Amniotic stem cell (primary cell): ENCODE measurements at places on chromosomes 1 and 21.

- no peak for DNase-seq
These were observed 1.4 kb downstream of the PRSS38 start for GRCh38 chr1:227816750-227817446.

DNA sequence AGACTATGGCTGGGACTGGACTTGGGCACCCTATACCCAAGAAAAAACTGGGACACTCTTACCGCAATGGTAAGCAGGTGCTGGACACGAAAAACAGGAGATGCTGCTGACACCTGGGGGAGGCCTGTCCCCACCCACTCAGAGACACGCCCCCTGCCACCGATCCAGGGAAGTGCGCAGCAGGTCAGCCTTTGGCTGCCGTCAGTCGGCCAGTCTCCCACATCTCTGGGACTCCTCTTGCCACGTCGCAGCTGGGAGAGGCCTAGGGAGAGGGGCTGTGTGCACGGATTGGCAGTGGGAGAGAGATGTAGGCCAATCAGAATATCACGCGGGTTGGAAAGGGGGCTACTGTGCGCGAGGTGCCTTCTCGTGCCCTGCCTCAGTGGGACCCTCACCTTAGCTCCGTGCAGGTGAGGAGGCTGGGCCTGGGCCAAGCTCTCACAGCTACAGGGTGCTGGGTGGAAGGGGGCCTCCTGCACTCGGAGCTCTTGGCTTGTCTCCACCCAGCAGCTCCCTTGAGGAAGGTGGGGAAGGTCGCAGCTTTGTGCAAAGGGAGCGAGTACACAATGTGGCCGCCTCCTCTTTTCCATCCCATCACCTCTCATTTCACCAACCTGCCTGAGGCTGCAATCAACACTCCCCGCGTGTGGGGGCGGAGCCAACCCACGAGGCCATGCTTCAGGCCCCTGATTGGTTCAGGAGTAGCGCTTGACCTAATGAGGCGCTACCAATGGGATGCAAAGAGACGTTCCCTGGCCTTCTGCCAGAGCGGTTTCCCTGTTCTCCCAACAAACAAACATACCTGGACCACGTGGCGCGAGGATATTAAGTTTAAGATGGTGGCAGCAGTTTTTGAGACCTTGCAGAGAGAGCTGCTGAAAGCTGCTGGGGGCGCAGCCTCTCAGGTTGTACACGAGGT, 25.7 kb upstream of the LDLRAP1 start:
- no peak for DNase-seq

DNA sequence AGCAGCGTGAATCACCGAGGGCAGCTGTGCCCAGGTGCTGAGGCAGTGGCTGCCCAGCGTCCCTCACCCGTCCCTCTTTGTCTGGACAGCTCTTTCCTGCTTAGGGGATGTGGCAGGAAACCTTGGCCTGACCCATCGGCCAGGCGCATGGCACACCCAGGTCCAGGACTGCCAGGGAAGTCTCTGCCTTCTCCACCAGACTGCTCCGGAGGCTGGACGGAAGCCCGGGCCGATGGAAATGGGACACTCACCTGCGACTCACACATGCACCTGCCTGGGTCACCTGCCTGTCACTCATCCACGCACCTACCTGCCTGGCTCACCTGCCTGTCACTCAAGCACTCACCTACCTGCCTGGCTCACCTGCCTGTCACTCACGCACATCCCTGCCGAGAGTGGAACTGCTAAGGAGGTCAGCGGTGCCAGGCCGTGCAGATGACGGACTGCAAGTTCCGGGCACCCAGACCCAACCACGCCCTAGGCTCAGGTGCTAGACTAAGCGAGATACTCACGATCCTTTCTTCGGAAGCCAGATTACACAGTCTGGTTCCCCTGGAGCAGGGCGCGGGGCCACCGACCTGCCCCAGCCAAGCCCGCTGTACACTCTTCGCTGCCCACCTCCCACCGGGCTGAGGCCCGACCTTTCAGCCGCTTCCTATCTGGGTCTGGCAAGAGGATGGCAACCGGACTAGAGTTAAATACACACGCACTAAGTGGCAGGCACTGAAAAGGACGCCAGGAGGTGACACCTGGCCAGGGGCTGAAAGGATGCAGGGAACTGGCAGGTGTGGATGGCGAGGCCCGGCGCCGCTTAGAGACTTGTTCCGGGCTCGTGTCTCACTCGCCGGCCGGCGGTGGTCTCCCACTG, 1.1 kb downstream of the UBE2J2 start:
- DNase-seq, result no peak

GRCh38 chr21:45309069-45309986, 21.6 kb upstream of the POFUT2 start:
- DNase-seq, result no peak

GRCh38 chr1:206930210-206930798, 8.6 kb upstream of the FCMR start:
- DNase-seq, result no peak

GRCh38 chr1:235112297-235113182, 16.1 kb downstream of the TOMM20 start:
- DNase-seq, result no peak

DNA sequence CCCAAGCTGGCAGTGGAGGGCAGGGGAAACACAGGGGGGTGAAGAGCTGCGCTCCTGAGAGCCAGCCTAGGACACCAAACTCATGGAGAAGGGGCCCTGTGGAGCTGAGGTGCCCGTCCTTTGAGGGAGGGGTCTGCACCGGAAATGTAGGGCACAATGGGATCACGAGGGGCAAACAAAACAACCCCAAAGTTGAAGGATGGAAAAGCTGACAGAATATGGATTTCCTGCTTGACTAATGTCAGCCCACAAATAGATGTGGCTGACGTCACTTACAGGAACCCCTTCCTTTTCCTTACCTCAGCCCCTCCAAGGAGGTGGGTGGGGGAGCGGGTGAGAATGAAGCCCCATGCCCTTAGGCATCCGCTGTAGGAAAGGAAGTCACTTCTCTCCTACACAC, 110.9 kb downstream of the KCNN3 start:
- DNase-seq, result no peak

- no peak for DNase-seq
These were observed 147.3 kb upstream of the CD34 start for GRCh38 chr1:208058267-208058666.

GRCh38 chr1:89660224-89661061, 27.5 kb downstream of the LRRC8C start:
- DNase-seq, result no peak

- DNase-seq, result no peak
These were observed 325.1 kb downstream of the HHAT start for GRCh38 chr1:210653771-210654170.

GRCh38 chr1:85607921-85608265, 27.3 kb downstream of the CCN1 start:
- no peak for DNase-seq

DNA sequence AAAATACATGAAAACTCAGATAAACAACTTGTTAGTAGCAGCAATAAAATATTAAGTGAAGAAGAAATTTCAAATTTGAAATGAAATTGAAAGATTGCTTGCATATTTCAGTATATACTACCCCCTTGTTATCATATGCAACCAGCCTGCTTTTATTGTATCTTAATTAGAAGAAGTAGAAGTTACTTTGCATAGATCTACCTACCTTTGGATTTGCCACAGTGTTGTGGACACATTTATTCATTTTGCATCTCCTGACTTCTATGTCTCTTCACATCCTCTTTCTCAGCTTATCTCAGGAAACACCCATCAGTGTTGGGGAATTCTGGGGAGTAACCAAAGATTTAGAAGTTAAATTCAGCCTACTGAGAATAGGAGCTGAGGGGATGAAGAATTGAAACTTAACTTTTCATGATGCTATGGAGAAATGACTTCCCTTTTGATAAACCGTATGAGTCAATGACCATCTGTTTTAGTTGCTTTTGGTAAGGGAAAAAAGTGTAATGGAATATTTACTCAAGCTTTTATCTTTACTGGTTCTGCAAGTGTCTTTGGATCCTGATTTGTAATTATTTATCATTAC, 96.9 kb downstream of the RGL1 start:
- no peak for DNase-seq

GRCh38 chr1:62727656-62728407, 39.6 kb upstream of the DOCK7 start:
- no peak for DNase-seq

DNA sequence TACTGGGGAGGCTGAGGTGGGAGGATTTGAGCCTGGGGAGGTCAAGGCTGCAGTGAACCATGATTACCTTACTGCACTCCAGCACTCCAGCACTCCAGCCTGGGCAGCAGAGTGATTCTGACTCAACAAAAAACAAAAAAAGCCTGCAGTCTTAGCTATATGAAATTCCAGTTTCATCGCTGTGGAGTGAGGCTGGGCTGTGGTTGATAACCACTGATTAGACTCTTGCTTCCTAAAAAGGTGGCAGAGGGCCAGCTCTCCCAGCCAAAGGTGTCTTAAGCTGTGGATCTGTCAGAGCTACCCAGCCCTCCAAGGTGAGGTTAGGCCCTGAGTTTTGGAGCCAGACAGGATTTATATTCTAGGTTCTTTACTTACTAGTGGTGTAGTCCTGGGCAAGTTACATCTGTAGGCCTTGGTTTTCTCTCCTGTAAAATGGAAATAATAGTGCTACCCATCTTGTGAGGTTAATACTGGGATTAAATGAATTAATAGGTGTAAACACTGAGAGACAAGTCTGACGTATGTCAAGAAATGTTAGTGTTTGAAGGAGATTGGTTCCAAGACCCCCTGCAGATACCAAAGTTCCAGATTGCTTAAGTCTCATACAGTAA, 35.9 kb downstream of the TMCC2 start:
- DNase-seq, result no peak

DNA sequence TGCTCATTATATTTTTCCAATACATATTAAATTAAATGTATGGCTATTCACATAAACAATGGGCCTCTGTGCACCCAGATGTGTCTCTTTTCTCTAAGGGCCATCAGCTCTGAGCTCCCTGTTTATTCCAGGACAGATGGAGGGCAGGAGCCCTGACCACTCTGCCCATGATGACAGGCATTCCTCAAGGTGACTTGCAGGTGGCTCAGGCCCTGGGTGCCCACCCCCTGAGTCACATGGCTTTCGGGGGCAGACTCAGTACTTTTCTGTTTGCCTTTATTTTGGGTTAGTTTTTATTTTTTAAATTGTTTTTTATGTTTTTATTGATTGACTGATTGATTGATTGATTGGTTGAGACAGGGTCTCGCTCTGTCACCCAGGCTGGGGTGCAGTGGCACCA, 6.4 kb upstream of the LRP8 start:
- DNase-seq, result no peak

GRCh38 chr1:87230501-87230900, 98.2 kb upstream of the LMO4 start:
- no peak for DNase-seq

GRCh38 chr1:198185759-198186158, 29.0 kb downstream of the NEK7 start:
- no peak for DNase-seq

DNA sequence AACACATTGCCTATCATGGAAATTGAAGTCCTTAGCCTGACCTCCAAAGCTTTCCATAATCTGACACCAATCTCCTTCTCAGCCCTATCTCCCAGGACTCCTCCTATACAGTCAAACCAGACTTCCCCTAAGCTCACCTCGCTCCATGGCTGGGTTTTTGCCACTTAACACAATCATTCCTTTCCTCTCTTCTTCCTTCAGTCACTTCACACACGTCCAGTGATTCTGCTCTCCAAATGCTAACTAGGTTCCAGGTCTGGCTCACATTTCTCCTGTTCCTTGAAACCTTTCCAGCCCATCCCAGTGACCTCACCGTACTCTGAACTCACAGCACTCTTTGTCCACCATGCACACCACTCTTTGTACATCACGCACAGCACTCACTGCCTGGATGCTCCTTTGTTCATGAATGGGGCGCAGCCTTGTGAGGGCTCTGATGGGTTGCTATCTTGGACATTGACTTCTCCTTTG, 98.4 kb downstream of the GLUL start:
- no peak for DNase-seq

DNA sequence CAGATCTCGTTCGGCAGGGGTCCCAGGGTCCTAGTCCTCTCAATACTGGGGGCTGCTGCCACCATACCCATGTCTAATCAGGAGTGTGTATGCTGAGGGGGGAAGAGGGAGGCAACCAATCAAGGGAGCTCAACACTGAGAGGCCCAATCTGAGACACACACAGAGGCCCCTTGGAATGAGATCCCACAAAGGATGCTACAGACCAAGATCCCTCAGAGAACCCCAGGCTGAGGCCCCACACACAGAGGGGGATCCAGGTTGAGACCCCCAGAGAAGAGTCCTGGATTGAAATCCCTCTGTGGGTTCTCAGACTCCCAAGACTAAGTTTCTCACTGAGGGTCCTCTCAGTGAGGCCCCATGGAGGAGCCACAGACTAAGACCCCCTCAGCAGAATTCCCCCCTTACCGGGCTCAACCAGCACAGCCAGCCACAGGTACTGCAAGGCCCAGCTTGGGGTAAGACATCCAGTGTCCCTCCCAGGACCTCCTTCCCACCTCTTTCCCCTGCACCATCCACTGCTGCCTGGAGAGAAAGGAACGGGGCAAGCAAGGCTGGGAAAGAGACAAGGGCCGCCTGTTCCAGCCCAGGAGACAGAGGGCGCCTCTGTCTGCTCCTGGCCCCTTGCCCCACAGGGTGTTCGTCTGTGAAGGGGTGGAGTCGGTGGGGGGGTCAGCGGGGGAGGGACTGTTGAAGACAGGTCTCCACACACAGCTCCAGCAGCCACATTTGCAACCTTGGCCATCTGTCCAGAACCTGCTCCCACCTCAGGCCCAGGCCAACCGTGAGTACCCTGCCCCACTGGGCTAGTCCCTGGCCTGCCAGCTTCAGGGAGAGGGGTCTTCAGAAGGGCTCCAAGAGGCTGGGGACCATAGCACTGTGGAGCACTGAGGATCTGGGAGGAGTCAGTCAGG, at the start of gene S100A1:
TSS of gene S100A1 (plus strand) at position 720 of the 912 bp plus-strand sequence. CDS start 2,088 bp downstream, outside the sequence.
- no peak for DNase-seq

GRCh38 chr1:232291261-232291660, 338.7 kb downstream of the SIPA1L2 start:
- DNase-seq, result no peak

- no peak for DNase-seq
These were observed 13.8 kb downstream of the PARK7 start for GRCh38 chr1:7975212-7975865.

- no peak for DNase-seq
These were observed 22.0 kb downstream of the SLC44A5 start for GRCh38 chr1:75588779-75589475.

GRCh38 chr1:109625601-109626560, 6.2 kb downstream of the AMPD2 start:
- DNase-seq, result no peak

DNA sequence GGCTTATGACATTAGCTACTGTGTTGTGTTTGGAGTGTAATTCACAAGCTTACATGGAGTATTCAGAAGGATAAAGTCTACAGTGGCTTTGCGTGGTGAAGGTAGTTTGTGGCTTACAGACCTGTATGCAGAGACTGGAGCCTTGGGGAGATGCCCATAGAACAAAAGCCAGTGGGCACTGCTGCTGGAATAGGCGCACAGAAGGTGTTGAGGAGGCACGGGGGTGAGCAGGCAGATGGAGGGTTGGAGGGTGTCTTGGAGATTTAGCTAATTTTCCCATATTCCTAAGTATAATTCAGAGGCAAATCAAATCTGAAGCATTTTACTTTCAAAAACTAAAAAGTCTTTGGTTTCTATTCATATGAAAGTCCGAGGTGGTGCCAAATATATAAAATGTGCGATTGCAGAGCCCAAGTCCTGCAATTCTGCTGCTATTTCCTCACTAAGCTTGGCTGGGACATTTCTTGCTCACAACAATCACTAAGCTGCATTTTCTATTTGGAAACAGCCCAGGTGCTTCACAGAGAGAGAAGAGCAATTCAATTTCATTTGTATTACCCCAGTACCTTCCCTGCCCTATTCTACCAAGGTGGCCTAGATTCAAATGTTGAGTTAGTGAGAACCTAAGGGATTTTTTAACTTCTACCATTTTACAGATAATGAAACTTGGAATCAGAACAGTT, 48.5 kb downstream of the FH start:
- DNase-seq, result no peak
